Progenitor cell of endocrine pancreas (in vitro differentiated cells): ENCODE measurements at places on chromosomes 3 and 15.
A peak's percentile ranks its signal among the peaks of the same experiment; 100 is the strongest.

- no peak overlapping the region for H3K27ac ChIP-seq
- DNase-seq = no peak
- H3K27me3 ChIP-seq = peaks cover 8% of the 10 kb centered on the region
- no peaks in the 10 kb centered on the region for H3K4me1 ChIP-seq
- no peak overlapping the region for H3K4me3 ChIP-seq
These were observed 54.6 kb upstream of the C3orf49 start for GRCh38 chr3:63764511-63764910.

DNA sequence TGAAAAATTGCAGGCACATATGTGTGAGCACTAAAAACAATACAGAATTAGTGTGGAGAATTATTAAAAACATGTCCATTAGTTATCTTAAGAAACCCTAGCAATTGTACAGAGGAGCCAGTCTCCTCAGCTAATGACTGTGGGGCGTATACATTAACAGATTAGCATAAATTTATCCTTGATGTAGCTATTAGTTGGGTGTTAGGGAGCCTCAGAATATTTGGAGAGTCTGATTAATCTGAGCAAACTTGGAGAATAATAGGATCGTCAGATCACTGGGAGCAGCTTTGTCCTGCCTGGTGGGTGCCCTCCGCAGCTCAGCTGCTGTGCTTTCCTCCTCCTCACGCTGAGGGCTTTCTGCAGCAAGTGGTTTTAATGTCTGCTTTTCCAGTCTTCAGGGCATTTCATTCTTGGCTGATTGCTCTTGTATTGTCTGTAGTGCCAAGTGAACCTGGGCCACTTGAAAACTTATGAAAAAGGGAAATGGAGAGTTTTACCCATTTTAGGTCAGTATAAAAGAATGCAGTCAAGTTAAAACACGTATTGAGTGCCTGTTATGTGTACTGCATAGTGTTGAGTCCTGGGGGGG lies 417.4 kb upstream of the SEMA6D start:
- no peaks in the 10 kb centered on the region for H3K36me3 ChIP-seq
- H3K27ac ChIP-seq = no peak overlapping the region
- H3K27me3 ChIP-seq = no peaks in the 10 kb centered on the region

DNA sequence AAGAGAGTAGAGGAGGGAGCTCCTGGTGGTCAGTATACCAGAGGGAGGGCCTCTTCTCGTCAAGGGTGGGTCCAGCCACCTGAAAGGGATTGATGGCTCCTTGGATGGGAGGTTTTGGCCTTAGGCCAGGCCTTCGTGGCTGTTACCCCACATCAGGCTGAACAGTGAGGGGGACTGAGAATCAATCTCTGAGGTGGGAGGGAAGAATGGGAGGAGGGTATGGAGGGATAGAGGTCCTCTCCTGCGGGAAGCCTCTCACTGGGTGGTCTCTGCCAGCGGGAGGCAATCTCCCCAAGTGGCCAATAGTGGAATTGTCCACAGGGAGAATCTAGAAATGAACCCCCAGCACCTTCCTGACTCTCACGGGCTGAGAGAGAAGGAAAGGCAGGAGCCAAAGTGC lies 53.5 kb downstream of the BSN start:
- H3K27ac ChIP-seq = no peak overlapping the region
- no peak for DNase-seq
- no peaks in the 10 kb centered on the region for H3K27me3 ChIP-seq

DNA sequence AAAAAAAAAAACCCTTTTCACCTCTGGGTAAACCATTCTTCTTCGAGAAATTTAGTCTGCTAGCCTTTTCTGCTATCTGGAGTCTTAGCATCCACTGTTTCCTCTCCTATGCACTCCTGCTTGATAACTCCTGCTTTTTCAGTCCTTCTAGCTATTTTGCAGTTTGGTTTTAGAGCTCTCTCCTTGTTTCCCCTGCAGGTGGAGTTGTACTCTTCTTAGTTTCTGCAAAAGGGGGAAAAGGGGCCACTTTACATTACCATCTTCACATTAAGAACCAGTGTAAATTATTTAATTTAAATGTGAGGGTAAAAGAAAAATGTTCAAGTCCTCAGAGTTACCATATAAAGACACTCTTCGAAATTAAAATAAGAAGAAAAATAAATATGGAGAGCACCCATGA lies 23.6 kb upstream of the MYLK start:
- H3K36me3 ChIP-seq = peaks cover 1% of the 10 kb centered on the region
- H3K4me3 ChIP-seq = no peak overlapping the region
- H3K27ac ChIP-seq = no peak overlapping the region
- no peak for DNase-seq
- H3K4me1 ChIP-seq = no peaks in the 10 kb centered on the region

DNA sequence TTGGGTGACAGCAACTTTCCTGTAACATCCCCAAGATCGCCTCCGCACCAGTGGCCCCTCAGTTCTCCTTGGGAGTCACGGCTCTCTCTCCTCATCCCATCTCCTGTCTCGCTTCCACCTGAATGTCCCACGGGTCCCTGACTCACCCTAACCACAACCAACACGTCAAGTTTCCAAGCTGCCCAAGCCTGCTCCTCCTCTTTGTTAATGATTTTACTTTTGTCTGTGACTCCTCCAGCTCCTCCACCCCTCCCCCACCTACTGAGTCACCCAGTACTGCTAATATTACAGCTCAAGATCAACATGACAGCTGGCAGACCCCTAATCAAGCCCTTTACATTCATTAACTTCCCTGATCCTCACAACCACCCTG lies 39.3 kb downstream of the BDH1 start:
- DNase-seq = no peak
- peaks cover 8% of the 10 kb centered on the region for H3K36me3 ChIP-seq
- peak overlapping the region; percentile 9 for H3K27ac ChIP-seq
- H3K27me3 ChIP-seq = no peaks in the 10 kb centered on the region
- H3K4me1 ChIP-seq = peaks cover 22% of the 10 kb centered on the region
- no peak overlapping the region for H3K4me3 ChIP-seq

DNA sequence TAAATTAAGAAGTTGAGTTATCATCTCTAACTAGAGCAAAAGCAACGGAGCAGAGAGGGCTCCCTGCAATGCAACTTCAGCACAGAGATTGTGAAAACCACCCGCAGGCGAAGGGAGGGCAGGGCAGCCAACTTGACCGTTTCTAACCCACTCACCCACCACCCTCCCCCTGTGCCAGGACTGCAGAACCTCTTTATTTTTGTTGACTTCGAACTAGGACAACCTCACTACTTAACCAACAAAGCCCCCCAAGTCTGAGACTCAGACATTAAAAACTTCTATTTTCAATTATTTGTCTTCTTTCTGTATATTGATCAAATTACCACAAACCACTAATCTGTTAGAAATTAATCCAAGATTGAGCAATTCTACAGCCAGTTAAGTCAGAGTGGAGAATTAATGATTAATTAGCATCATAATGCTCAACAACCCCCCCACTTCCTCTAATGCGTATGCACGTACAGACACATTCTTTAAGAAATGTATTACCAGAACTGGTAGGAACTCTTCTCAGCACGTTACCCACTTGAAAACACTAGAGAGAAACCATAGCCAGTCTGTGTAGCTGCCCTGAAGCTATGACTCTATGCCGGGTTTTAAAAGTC lies 2.0 kb downstream of the MGLL start:
- H3K27ac ChIP-seq = no peak overlapping the region
- peaks cover 4% of the 10 kb centered on the region for H3K4me1 ChIP-seq
- peaks cover 77% of the 10 kb centered on the region for H3K27me3 ChIP-seq
- no peak overlapping the region for H3K4me3 ChIP-seq
- DNase-seq = no peak
- H3K36me3 ChIP-seq = no peaks in the 10 kb centered on the region

DNA sequence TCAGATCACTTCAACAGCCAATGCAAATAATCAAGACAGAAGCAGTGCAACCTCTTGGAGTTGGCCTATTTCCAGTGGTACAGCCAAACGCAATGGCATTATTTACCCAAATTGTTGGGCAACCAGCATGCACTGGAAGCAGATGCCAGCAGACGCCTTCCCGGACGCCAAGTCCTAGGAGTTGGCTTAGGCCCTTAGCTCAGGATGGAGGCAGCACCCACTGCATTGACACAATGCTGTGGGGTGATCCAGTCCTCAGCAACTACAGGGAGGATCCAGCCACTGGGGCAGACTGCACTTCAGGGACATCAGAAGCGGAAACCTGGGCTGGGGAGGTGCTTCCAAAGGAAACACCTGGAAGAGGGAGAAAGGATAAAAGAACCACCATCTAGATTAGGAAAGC lies 290.4 kb downstream of the FAM43A start:
- DNase-seq = no peak
- H3K4me1 ChIP-seq = no peaks in the 10 kb centered on the region
- no peak overlapping the region for H3K27ac ChIP-seq

GRCh38 chr3:4687167-4687566 lies 194.0 kb downstream of the ITPR1 start:
- no peak for DNase-seq
- peaks cover 18% of the 10 kb centered on the region for H3K4me1 ChIP-seq
- H3K27ac ChIP-seq = peak overlapping the region; percentile 10
- H3K36me3 ChIP-seq = peaks cover 3% of the 10 kb centered on the region

DNA sequence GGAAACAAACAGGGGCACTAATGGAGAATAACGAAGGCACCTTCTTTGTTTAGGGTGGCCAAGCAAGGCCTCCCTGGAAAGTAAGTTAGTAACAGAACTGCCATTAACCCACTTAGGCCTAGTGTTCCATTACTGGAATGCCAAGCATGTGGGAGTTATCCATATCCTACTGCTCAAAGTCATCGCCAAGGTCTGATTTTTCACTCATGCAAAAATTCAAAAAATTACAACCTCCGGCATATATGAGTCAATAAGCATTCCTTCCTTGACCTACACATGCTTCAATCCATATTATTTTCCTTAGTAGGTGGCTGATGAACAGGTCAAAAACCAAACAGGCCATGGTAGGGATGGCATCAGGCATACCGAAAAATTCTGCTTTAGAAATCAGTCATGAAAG lies 1097.2 kb downstream of the FHIT start:
- H3K4me3 ChIP-seq = no peak overlapping the region
- no peaks in the 10 kb centered on the region for H3K4me1 ChIP-seq
- H3K27me3 ChIP-seq = no peaks in the 10 kb centered on the region

GRCh38 chr3:123520656-123521055 lies 64.2 kb downstream of the HACD2 start:
- no peak overlapping the region for H3K4me3 ChIP-seq
- no peaks in the 10 kb centered on the region for H3K27me3 ChIP-seq
- H3K4me1 ChIP-seq = peaks cover 12% of the 10 kb centered on the region
- DNase-seq = no peak
- H3K27ac ChIP-seq = no peak overlapping the region

DNA sequence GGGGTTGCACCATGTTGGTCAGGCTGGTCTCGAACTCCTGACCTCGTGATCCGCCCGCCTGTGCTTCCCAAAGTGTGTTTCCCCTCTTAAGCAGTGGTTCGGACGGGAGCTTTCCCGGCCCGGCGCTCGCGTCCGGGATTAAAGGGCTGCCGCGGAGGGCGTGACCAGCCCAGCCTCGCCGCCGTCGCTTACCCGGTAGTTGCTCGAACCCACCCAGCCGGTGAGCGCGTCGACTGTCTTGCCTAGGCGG lies 513 bp downstream of the CLASP2 start:
- peaks cover 7% of the 10 kb centered on the region for H3K27me3 ChIP-seq
- no peak overlapping the region for H3K4me3 ChIP-seq
- DNase-seq = peak; percentile 43

GRCh38 chr3:39960515-39961191 lies 151.2 kb downstream of the MYRIP start:
- H3K4me1 ChIP-seq = no peaks in the 10 kb centered on the region
- no peaks in the 10 kb centered on the region for H3K36me3 ChIP-seq
- H3K4me3 ChIP-seq = no peak overlapping the region
- no peak overlapping the region for H3K27ac ChIP-seq
- no peak for DNase-seq

DNA sequence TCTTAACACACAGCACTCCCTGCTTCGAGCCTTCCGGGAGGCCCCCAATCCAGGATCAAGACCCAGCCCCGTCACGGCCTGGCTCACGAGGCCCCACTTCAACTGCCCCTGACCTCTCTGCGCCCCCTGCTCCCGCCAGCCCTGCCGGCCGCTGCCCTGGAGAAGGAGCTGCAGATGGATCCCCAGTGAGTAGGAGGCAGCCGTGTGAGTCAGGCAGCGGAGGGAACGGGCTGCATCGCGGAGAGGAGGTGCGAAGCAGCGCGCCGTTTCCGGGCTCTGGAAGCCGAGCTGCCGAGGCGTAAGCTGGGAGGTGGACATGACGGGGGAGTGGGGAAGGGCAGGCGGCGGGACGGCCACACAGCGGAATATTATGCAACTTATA lies 133.4 kb downstream of the TPRA1 start:
- DNase-seq = no peak
- H3K4me3 ChIP-seq = no peak overlapping the region
- H3K4me1 ChIP-seq = no peaks in the 10 kb centered on the region

DNA sequence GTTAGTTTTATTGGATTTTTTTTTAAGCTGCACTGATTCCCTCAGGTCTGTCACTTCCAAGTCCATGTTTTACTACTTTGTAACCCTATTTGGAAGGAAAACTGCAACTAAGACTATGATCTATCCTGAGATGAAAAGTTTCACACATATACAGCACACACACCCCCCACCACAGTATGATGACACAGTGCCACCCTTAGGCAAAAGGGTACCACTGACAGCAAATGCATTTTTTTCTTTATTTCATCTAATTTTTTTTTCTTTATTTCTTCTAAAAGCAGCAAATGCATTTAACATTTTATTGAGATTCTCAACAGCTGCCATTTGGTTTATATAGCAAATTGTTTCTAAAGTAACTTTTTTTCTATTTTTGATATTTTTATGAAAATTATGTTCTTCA lies 21.2 kb downstream of the NGRN start:
- H3K27ac ChIP-seq = no peak overlapping the region
- H3K27me3 ChIP-seq = no peaks in the 10 kb centered on the region
